ENCODE measurements at places on chromosomes 11 and 22.
A peak's percentile ranks its signal among the peaks of the same experiment; 100 is the strongest.

DNA sequence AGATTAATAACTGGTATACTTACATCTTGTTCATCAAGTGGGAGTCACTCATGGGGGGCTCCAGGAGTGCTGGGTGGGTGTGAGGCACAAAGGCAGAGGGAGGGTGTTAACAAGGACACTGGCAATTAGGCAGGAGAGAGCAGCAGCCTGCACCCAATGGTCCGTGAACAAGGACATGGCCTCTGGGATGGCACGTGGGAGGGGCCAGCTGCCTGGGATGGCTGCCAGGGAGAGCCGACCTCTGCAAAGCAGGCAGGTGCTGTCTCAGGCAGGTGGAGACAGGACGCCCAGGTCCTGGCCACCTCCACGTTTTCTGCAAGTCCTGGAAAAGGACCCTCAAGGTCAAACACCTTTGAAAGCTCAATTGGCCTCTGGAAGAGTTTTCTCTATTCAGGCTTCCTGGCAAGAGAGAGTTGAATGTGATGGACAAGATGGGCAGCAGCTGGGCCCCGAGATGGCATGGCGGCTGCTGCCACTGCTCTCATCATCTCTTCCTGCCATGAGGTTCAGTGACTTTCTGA lies 257.1 kb downstream of the BUD13 start:
- no peak for DNase-seq

DNA sequence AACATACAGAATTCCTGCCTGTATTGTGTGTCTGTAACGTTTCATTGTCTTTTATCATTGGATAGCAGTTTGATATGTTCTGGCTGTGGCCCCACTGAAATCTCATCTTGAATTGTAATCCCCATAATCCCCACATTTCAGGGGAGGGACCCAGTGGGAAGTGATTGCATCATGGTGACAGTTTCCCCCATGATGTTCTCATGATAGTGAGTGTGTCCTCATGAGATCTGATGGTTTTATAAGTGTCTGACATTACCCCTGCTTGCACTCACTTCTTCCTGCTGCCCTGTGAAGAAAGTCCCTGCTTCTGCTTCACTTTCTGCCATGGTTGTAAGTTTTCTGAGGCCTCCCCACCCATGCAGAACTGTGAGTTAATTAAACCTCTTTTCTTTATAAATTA lies 19.6 kb upstream of the MTMR2 start:
- no peak for DNase-seq

DNA sequence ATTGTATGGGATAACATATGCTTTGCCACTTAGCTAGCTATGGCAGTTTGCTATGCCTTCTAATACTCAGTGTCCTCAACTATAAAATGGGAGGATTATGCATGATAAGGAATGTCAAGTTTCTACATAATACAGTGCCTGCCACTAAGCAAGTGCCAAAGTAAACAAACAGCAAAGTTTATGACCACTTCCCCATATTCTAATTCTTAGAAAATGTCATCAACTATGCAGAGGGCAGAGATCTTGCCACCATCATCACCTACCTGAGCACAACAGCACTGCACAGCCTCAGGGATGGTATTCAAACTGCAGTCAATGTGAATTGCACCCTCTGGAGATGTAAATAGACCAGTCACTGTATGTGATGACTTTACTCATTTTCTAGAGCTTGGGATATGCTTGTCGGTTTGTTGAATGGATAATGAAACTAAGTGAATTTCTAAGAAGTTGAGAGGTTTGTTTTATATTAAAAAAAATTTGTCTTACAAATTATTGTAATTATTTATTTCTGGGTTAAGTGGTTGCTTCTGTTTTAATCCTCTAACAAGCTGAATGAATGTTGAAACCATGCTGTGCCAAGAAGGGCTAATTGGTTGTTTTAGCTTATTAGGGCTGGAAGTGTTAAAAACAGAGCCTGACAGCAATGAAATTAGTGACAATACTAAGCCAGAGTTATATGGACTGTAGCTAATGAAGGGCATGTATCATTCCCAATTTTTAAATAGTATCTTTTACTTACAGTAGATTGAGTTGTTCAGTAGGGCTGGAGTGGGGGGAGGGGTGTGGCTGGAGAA lies 398.4 kb downstream of the CNTN5 start:
- no peak for DNase-seq

GRCh38 chr11:26579683-26580082 lies 7.6 kb upstream of the MUC15 start:
- DNase-seq, result no peak

DNA sequence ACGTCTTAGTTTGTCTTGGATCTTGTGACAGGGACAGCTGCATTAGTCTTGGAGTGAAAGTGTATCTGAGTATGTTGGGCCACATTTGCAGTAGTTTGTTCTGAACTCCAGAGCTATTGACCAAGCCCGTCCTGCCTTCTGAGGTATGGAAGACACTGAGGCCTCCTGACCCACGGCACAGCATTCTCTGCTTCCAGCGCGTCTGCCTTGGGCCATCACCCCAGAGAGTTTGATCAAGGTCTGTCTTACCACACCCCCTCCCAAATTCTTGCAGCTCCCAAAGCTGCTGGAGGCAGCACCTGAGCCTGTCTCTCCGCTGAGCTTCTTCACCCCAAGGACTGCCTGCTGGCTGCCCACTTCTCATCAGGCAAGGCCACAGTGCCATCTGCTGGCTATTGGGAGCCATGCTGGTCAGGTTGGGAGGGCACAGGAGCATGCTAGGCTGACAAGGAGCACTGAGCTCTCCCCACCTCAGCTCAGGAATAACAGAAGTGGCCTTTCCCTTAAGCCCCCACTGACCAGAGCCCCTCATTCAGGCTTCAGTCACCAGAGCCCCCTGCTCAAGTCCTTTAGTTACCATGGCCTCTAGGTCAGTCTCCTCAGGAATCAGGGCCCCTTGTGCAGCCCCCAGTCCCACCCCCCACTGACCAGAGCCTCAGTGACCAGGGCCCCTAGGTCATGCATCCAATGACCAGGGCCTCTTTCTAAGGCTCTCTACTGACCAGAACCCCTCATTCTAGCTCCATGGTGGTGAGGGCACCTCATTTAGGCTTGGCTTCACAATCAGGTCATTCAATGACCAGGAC lies 27.2 kb upstream of the SMPD1 start:
- no peak for DNase-seq

DNA sequence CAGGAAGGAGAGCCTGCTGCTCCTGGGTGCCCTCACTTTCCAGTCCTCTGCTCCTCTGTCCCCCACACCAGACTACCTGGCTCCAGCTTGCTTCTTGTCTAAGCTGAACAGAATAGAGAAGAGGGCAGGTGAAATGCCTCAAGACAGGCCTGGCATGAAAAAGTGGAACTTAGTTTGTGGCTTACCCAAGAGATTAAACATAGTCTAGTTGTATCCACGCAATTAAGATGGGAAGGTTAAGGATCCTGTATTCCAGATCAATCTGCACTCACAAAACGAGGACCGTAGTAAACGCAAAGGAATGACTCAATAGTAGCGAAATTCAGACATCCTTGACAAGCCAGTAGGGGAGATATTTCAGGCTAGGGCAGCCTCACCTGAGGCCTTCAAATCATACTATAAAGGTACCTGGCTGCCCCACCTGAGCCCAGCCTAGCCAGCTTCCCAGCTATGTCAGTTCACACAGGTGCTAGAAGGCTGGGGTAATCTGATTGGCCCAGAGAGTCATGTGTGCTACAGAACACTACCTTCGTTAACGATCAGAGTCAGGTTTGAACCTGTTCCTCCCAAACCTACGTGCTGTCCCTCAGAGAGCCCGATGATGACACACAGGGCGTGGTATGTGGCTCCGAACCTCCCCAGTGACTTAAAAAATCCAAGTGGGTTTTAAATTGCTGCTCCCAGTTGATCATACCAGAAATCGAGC lies 46.5 kb downstream of the AHNAK start:
- no peak for DNase-seq

GRCh38 chr22:33785283-33785968 lies 134.8 kb downstream of the LARGE1 start:
- DNase-seq, result no peak

DNA sequence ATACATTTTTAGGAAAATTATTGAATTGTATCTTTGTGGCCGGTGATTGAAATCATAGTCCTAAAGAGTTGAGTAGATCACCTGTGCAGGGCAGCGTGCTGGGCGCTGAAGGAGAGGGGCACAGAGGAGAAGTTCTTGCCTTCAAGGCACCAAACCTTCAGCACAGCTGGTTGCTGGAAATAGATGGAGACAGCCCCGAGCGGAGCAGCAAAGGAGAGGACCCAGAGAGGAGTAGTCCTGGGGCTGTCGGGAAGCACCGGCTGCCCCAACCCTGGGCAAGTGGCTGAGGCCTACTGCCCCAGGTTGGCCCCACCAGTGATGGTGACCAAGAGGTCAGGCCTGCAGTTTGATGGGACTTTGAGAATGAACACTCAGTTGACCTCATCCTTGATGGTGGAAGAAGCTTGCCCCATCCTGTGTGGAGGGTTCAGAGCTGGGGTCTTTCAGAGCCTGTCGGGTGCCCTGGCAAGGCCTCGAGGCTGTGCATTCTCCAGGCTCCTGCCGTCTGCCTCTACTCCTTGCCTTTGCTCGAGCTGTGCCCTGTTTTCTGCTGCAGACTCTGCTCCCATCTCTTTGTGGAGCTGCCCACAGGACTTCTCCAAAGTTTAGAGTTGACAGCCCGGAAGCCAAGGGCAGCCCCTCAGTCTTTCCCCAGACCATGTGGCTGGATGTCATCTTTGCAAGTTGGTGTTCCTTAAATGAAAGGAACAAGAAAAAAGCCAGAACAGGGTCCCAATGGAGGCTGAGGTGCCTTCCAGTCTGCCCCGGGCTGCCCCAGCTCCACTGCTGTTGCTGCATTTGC lies 285.1 kb downstream of the TBC1D22A start:
- DNase-seq, result no peak

- DNase-seq, result no peak
Observed at GRCh38 chr11:101346591-101346990, 217.0 kb upstream of the PGR start.

GRCh38 chr22:30097861-30098260 lies 17.6 kb downstream of the HORMAD2 start:
- no peak for DNase-seq

DNA sequence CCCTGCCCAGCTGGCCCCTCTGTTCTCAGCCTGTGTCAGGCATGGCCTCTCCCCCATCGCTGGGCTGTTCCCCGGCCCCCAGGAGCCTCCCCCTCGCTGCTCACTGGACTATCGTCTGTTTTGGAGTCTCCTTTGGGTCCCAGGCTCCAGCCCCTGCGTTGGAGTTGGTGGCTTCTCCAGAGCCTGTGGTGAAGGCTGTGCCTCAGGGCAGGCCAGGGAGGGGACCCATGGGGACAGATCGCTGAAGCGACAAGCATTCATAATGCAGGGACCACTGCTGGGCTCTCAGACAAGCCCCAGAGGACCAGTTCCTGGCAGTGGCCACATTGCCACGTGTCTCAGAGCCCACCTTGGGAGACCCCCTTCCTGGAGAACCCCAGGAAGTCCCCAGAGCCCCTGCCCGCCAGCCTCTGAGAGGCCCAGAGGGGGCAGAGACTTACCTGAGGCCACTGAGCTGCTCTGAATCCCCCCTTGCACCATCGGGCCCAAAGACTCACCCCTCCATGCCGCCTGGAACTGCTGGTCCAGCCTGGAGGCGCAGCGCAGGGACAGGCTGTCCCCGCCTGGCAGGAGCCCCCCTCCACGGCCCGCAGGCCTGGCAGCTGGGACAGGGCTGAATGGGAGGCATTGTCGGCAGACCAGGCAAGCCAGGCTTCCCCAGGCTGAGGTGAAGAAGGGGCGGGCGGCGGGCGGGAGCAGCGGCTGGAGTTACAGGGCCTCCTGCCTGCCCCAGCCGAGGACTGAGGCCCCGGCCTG lies at the start of gene CHADL:
CHADL (minus strand) TSS at position 555 of the 756 bp plus-strand sequence; CDS start at position 505, 50 bp downstream.
- peak; percentile 93 for DNase-seq

DNA sequence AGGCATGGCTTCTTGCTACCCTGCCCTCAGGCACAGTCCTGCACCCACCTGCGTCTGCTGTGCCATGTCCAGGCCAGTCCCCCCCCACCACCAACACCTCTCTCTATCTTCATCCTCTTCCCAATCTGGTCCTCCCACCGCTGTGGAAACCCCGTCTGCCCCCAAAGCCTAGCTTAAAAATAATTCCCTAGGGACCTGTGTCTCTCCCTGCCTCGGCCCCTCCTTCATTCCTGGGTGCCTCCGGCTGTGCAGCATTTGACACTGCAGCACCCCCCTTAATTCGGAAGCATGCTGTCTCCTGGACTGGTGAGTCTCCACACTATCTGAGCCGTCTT lies 2.5 kb upstream of the ASCL2 start:
- no peak for DNase-seq

DNA sequence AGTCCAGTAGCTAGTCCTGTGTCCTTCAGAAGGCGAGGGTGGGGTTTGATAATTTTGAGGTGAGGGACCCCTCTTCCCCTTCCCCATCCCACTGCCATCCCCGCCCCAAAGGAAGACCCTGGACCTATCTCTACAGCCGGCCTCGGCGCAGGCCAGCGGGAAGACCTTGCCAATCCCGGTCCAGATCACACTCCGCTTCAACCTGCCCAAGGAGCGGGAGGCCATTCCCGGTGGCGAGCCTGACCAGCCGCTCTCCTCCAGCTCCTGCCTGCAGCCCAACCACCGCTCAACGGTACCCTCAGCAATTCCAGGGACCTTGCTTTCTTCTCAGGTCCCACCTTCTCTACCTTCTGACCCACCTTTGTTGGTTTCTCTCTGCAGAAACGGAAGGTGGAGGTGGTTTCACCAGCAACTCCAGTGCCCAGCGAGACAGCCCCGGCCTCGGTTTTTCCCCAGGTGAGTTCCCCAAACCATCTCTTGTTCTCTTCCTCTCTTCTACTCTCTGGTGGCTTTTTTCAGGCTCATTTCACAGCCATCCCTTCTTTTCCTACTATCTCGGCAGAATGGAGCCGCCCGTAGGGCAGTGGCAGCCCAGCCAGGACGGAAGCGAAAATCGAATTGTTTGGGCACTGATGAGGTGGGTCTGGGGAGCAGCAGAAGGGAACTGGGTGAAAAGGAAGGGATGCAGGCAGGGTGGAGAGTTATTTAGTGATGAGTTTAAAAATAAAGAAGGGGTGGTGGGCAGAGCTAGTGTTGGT lies 1.3 kb downstream of the KAT5 start:
- no peak for DNase-seq

- peak; percentile 88 for DNase-seq
Observed at GRCh38 chr22:19986410-19987341, 29.9 kb downstream of the ARVCF start.

DNA sequence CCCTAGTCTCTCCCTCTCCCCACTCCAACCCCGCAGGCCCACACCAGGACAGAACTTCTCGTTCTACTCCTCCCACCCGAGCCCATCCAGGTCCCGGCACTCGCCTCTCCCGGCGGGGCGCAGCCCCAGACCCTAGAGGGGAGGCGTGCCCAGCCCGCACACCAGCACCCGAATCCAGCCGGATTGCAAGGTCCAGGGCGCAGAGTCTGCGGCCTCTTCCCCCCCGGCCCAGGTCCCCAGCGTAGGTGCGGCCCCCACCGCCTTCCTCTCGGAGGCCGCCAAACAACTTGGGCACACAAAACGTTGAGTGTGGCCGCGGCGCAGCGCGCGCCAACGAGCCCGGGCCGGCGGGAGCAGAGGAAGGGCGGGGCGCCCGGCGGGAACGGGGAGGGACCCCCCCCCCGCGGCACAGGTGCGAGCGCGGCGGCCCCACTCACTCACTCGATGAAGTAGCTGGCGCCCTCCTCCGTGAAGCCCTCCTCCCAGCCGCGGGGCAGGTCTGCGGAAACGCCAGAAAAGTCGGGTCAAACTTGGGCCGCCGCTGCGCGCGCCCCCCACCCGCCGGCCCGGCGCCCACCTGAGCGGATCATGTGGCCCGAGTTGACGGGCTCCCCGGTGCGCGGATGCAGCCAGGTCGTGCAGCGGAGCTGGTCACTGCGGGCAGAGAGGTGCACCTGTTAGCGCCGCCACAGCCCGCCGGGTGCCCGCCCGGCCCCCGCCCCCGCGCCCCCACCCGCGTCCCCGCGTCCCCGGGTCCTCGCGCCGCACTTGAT lies 480 bp downstream of the PLEKHA7 start:
- DNase-seq, result peak; percentile 53
